ENCODE measurements at places on chromosomes 13 and 19. TPM values are rescaled to one million over a fixed set of nuclear protein-coding genes. Genes with fewer than 3 reads are reported as not detected.
A peak's percentile ranks its signal among the peaks of the same experiment; 100 is the strongest.

DNA sequence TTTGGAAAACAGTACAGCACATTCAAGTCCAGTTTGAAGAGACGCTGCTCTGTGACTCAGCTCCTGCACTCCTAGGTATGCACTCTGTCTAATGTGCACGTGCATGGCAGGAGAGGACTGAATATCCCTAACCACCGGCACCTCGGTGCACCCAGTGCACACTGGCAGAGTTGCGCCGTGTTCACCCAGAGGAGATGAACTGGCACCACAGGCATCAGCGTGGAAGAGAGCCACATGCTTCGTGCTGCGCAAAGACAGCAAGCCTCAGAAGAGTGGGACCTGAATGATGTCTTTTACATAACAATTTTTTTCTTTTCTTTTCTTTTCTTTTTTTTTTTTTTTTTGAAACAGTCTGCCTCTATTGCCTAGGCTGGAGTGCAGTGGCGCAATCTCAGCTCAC lies 122.3 kb downstream of the DPF1 start:
- H3K36me3 ChIP-seq = no peaks in the 10 kb centered on the region
- no peak overlapping the region for H3K27ac ChIP-seq
- H3K4me3 ChIP-seq = no peak overlapping the region
- H3K4me1 ChIP-seq = peaks cover 4% of the 10 kb centered on the region
- no peak for DNase-seq

- peaks cover 16% of the 10 kb centered on the region for H3K4me1 ChIP-seq
- no peaks in the 10 kb centered on the region for H3K27me3 ChIP-seq
- H3K36me3 ChIP-seq = no peaks in the 10 kb centered on the region
- no peak overlapping the region for H3K4me3 ChIP-seq
- DNase-seq = no peak
- H3K27ac ChIP-seq = no peak overlapping the region
Observed at GRCh38 chr13:114146173-114146572, 13.8 kb upstream of the RASA3 start.

GRCh38 chr13:59710996-59711701 lies 452.6 kb downstream of the DIAPH3 start:
- H3K27ac ChIP-seq = no peak overlapping the region
- H3K27me3 ChIP-seq = no peaks in the 10 kb centered on the region

GRCh38 chr19:55619286-55619685 lies 5.1 kb downstream of the ZNF784 start:
- H3K27me3 ChIP-seq = no peaks in the 10 kb centered on the region
- H3K27ac ChIP-seq = no peak overlapping the region
- H3K36me3 ChIP-seq = no peaks in the 10 kb centered on the region
- DNase-seq = no peak

DNA sequence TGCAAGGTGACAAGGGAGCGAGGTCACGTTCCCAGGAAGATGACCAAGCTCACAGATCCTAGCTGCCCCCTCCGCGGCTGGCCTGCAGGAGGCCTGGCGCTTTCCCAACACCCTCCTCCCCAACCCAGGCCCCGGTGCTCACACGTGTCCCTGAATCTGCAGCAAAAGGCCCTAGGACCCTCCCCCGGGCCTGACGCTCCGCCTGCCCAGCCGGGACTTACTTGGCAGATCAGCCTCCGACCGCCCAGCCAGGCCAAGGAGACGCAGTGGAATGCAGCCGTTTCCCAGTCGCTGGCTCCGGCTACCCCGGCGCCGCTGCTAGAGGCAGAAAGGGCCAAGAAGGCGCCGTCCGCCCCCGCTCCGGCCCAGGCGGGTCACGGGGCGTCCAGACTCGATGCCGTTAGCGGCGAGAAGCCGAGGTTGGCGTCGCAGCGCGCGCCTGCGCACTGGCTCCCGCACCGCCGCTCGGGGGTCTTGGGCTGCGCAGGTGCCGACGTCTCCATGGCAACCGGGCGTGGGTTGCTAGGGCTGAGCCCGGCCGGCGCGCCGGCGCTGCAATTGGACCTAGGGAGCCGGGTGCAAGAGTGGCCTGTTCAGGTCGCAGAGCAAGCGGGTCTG lies at the start of gene PNMA8A:
PNMA8A (minus strand) TSS at position 448 of the 618 bp plus-strand sequence. CDS start 528 bp downstream, outside the sequence.
- no peak within 1 kb of the TSS for H3K4me3 ChIP-seq
- no peak within 1 kb of the TSS for H3K27ac ChIP-seq
- no peaks in the 10 kb centered on the region for H3K36me3 ChIP-seq
- no peak for DNase-seq
- 0 out of 2 replicates have a peak, but pooled peaks cover 6% of the 10 kb centered on the region for H3K27me3 ChIP-seq
- no peaks in the 10 kb centered on the region for H3K4me1 ChIP-seq

GRCh38 chr13:25806264-25806974 lies 245.4 kb downstream of the SHISA2 start:
- no peak overlapping the region for H3K27ac ChIP-seq
- no peak overlapping the region for H3K4me3 ChIP-seq
- no peak for DNase-seq
- no peaks in the 10 kb centered on the region for H3K36me3 ChIP-seq
- peaks cover 31% of the 10 kb centered on the region for H3K27me3 ChIP-seq

DNA sequence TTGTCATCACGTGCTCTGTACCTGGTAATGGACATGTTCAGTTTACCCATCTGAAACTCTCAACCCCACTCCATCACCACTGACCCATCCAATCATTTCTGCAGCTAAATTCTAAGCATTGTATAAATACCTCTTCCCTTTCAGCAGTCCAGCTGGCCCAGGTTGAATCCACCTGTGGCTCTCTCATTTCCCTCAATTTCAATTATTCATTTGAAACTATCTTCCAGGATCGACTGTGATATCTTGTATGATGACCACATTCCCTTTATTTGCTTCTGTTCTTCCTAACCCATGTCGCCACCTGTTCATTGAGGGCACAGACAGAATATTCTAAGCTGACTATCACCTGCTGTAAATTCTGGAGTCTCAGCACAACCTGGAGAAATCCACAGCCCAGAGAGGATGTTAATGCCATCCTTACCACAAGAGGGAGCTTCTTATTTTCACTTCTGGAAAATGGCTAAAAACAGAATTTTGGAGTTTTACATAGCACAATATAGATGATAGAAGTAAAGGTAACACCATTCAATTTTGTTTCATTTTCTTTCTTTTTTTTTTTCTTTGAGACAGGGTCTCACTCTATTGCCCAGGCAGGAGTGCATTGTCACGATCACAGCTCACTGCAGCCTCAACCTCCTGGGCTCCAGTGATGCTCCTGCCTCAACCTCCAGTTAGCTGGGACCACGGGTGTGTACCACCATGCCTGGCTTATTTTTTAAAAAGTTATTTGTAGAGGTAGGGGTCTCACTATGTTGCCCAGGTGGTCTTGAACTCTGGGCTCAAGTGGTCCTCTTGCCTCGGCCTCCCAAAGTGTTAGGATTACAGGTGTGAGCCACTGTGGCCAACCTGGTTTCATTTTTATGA lies 38.6 kb downstream of the ZNF823 start:
- peaks cover under 1% of the 10 kb centered on the region for H3K4me1 ChIP-seq
- no peak overlapping the region for H3K4me3 ChIP-seq
- H3K36me3 ChIP-seq = no peaks in the 10 kb centered on the region

GRCh38 chr13:72121466-72121865 lies 254.5 kb upstream of the DACH1 start:
- no peak for DNase-seq
- H3K27me3 ChIP-seq = no peaks in the 10 kb centered on the region
- no peaks in the 10 kb centered on the region for H3K4me1 ChIP-seq
- H3K36me3 ChIP-seq = no peaks in the 10 kb centered on the region
- no peak overlapping the region for H3K27ac ChIP-seq

DNA sequence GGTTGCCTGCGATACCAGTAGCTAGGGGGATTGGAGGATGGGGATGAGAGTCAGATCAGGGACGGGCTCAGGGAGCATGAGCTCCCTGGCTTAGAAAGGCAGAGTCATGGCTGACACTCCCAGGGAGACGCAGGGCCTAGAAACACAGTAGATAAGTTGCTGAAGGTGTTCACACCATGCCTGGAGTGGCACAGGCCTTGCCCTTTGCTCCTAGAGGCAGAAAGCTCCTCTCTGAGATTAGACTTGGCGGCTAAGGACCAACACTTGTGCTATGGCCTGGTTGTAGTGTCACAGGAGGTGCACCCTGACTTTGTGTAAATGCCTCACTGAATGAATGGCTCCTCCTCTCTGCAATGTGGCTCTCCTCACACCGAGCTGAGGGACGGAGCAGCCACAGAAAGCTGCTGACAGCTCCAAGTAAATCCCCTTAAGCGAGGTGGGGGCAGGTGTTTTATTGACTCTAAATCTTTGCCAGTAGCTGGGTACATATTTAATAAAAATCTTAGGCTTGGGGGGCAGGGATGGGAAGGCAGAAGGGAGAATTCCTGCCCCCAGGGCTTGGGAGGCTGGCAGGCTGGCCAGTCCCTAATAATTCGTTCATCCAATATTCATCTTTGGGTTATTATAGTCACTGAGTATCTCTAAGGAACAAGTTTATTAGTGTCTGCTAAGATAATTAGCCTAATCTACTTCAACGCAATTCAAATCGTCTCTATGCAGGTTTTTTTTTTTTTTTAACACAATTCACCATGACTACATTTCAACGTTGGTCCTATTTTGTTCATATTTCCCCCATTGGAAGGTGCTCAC lies 54.9 kb downstream of the SIAH3 start:
- H3K27me3 ChIP-seq = peaks cover under 1% of the 10 kb centered on the region
- H3K36me3 ChIP-seq = no peaks in the 10 kb centered on the region
- H3K27ac ChIP-seq = no peak overlapping the region
- DNase-seq = no peak

GRCh38 chr13:95385798-95386197 lies 84.5 kb upstream of the ABCC4 start:
- H3K27me3 ChIP-seq = no peaks in the 10 kb centered on the region
- no peaks in the 10 kb centered on the region for H3K36me3 ChIP-seq
- H3K4me3 ChIP-seq = no peak overlapping the region
- peaks cover 2% of the 10 kb centered on the region for H3K4me1 ChIP-seq
- H3K27ac ChIP-seq = no peak overlapping the region
- DNase-seq = no peak

- peaks cover 31% of the 10 kb centered on the region for H3K4me1 ChIP-seq
- H3K36me3 ChIP-seq = no peaks in the 10 kb centered on the region
- peak overlapping the region; percentile 100 for H3K27ac ChIP-seq
- DNase-seq = no peak
- no peak overlapping the region for H3K4me3 ChIP-seq
- H3K27me3 ChIP-seq = no peaks in the 10 kb centered on the region
Observed at GRCh38 chr13:31201341-31202031, 1.7 kb downstream of the B3GLCT start.

DNA sequence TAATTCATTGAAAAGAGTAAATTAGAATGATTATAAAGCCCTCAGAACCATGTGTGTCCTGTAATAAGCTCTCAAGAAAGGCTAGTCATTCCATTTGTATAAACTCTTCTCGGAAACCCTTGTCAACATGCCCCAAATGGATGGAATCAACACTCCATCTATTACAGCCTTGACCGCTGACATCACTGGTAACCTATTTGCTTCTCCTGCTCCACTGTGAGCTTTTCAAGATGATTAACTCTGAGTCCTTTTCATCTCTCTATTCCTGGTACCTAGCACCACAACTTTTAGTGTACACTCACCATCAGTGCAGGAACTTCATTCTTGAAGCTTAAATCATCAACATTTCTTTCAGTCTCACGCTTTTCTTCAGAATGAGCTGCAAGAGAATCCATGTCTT lies 612.0 kb downstream of the DCT start:
- H3K27me3 ChIP-seq = no peaks in the 10 kb centered on the region
- no peak overlapping the region for H3K4me3 ChIP-seq
- H3K27ac ChIP-seq = no peak overlapping the region
- no peak for DNase-seq
- H3K36me3 ChIP-seq = no peaks in the 10 kb centered on the region
- H3K4me1 ChIP-seq = no peaks in the 10 kb centered on the region

GRCh38 chr13:80164462-80164861 lies 176.5 kb downstream of the SPRY2 start:
- H3K27me3 ChIP-seq = no peaks in the 10 kb centered on the region
- DNase-seq = no peak
- no peak overlapping the region for H3K27ac ChIP-seq
- H3K4me3 ChIP-seq = no peak overlapping the region

GRCh38 chr19:54388802-54389139 lies 24.0 kb upstream of the LAIR1 start:
- no peaks in the 10 kb centered on the region for H3K36me3 ChIP-seq
- H3K27ac ChIP-seq = no peak overlapping the region
- no peak overlapping the region for H3K4me3 ChIP-seq
- peaks cover 7% of the 10 kb centered on the region for H3K4me1 ChIP-seq
- H3K27me3 ChIP-seq = peaks cover 12% of the 10 kb centered on the region

DNA sequence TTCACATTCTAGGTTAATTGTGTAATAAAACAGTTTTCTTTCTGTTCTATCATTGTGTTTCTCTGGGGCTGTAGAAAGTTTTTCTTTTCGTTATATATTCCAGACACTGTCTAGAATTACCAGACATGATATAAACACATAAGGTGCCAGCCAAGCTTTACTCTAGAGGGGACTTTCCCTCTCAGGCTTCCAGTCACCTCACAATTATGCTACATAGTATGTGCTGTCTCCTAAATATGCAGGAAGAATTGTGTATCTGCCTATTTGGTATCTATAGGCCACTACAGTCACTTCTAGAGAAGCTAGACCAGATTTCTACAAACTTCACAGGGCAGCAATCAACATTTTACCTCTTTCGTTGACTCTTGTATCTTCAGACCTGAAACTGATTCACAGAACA lies 14.6 kb downstream of the ZNF257 start:
- no peaks in the 10 kb centered on the region for H3K36me3 ChIP-seq
- H3K4me3 ChIP-seq = no peak overlapping the region
- no peaks in the 10 kb centered on the region for H3K4me1 ChIP-seq
- no peaks in the 10 kb centered on the region for H3K27me3 ChIP-seq
- no peak for DNase-seq
- no peak overlapping the region for H3K27ac ChIP-seq

DNA sequence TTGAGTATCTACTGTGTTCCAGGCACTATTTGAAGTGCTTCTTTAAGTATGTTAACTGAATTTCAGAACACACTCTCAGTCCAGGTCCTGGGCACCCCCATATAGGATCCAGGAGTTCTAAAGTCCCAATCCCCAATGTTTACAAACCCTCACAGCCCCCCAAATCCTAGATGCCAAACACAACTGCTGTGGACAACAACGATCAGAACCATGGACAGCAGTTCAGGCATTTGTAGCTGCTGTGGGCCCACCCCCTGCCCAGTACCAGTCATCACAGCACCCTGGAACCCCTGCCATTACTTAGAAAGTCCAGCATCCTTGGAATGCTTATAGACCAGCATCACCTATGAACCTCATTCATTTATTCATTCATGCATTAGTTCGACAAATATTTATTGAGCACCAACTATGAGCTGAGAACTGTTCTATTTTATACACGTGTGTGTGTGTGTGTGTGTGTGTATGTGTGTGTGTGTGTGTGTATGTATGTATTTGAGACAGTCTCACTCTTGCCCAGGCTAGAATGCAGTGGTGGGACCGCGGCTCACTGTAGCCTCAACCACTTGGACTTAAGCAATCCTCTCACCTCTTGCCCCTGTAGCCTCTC lies 19.3 kb upstream of the SDHAF1 start:
- no peak overlapping the region for H3K27ac ChIP-seq
- DNase-seq = no peak
- no peak overlapping the region for H3K4me3 ChIP-seq

CYP4F22 gene
- total RNA-seq = 4.9 TPM

LGALS4 gene
- 0.86 TPM for total RNA-seq

PCDH20 gene
- not detected for total RNA-seq

PLK5 gene
- not detected for total RNA-seq

PCP2 gene
- total RNA-seq = 0.32 TPM

DOHH gene
- total RNA-seq = 20.9 TPM

VRK3 gene
- 44.0 TPM for total RNA-seq

All from HCT116 (cell line).